ENCODE measurements at places on chromosomes 5 and 9. TPM values are rescaled to one million over a fixed set of nuclear protein-coding genes. Genes with fewer than 3 reads are reported as not detected.

PCDHB11 gene
- 0.05 TPM for polyA plus RNA-seq

DNA sequence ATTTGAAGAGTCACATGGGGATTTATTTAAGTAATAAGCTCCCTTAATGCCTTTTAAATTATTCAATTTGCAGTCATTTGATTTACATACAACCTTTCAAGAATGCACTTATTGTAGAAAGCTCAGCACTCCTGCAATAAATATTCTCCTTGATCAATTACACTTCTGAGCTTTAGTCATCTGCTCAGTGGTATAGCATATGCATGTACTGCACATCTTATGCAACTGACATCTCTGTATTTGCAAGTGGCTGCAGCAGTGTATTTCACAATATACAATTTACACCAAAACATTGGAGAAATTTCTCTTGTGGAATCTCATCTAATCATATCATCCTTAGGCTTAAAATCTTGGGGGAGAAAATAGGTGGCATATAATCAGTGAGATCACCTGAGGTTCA lies 325.7 kb downstream of the SLF1 start:
- DNase-seq = no peak

- DNase-seq = peak; percentile 78
Observed at GRCh38 chr5:128774605-128775004, 190.7 kb upstream of the SLC27A6 start.

DNA sequence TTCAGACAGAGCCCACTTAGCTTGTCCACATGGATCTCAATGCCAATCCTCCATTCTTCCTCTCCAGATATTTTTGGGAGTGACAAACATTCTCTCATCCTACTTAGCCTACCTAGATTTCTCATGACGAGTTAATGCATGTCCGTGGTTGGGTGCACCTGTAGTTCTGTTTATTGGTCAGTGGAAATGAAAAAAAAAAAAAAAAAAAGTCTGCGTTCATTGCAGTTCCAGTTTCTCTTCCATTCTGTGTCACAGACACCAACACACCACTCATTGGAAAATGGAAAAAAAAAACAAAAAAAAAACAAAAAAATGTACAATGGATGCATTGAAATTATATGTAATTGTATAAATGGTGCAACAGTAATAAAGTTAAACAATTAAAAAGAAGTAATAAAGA lies 59.0 kb downstream of the BASP1 start:
- DNase-seq = no peak

NDFIP1 gene
- polyA plus RNA-seq = 10.7 TPM
